ENCODE measurements at places on chromosomes 16 and 17.
A peak's percentile ranks its signal among the peaks of the same experiment; 100 is the strongest.

DNA sequence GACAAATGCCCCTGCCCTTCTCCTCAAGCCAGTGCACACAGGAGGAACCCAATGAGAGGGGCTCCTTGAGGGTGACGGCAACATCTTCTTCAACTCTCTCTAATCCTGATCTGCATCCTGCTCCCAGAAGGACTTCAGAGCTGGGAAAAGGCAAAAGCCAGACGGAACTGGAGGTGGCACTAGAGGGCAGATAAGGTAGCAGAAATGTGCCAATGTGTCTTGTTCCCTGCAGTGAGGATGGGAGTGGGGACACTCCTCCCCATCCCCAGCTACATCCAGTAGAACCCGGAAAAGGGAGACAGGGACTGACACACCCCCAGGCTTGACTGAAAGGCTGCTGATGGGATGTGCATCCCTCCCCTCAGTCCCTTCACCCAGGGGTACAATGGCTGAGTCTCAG, 28.5 kb downstream of the SRCIN1 start:
- no peak for DNase-seq

GRCh38 chr17:4467287-4467686, 31.4 kb upstream of the SPNS2 start:
- no peak for DNase-seq

GRCh38 chr16:10178080-10178479, 4.1 kb downstream of the GRIN2A start:
- DNase-seq: no peak

- DNase-seq: peak; percentile 23
These were observed 6.5 kb downstream of the ZZEF1 start for GRCh38 chr17:4136373-4136772.

- peak; percentile 46 for DNase-seq
These were observed at the start of gene LRRC75A for GRCh38 chr17:16491703-16492612. TSS of gene LRRC75A (minus strand) at chr17:16492193. CDS start at chr17:16491990, 203 bp downstream.

DNA sequence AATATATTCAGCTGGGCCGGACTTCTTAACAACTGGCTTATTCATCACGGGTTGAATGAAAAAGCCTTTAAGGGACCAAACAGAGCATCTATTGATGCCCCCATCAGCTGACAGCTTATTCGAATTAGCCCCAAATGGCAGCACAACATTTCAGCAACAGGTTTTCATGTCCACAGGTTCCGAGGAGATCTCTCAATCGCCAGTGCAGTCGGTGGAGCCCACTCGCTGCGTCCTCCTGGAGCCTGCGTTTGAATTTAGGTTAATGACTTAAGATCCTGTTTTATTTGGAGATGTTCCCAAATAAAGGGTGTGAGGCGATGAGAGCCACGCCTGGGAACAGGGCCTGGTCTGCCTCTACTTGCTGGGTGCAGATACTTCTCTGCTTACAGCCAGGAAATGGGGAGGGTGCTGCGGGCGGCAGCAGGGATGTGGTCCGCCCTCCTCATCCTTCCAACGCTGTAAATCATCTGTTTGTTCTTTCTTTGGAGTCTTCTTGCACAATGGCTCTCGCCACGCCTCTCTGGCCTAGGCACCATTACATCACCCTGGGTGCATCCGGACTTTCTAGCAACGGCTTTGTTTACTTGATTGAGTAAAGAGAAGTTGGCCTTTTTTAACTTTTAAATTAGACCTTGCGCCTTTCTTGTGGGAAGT, 22.6 kb downstream of the NDE1 start:
- DNase-seq: peak; percentile 18

DNA sequence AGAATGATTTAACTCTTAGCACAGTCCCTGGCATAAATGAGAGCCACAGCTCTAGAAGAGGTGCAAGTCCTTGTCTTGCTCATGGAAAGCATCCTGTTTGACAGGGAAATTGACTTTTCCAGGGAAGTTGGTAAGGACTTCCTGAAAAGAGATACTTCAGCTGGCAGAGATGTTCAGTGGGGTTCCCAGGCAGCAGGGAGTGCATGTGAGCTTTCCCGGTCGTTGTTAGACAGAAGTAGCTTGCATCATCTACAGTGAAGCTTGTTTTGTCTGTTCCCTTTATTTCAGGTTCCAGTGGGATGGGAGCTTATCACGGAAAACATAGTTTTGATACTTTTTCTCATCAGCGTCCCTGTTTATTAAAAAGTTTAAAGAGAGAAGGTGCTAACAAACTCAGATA, 22.9 kb downstream of the ALDH3A2 start:
- DNase-seq: no peak

DNA sequence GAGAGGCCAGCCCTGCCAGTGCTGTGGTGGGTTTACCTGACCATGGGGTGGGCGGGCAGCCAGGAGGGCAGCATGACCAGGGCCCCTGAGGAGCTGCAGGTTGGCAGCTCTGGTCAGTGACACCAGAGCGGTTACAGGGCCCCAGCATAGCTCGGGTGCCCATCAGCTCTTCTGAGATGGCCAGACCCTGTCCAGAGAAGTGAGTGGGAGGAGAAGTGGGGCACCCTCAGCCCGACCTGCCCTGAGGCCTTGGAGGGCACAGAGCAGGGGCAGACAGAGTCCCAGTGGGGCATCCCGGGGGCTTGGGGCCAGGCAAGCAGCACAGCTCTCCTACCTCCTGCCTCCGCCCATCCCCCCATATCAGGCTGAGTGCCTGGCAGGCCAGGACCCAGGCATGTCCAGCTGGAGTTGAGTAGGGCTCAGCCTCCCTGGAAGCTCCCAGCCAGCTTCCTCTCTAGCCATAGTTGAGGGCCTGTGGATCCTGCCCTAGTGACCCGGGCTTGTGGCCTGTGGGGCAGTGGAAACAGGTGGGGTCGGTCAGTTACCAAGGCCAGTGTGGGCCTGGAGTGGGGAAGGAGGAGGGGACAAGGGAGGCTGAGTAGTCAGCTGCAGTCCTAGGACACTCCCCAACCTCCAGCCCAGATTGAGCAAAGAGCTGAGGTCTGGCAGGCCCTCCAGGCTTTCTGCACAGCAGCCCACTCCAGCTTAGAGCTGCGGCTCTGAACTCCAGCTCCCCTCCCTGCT, 83.5 kb downstream of the AMFR start:
- DNase-seq: no peak

- DNase-seq: peak; percentile 50
These were observed 428 bp downstream of the SGSM2 start for GRCh38 chr17:2337544-2338314.

DNA sequence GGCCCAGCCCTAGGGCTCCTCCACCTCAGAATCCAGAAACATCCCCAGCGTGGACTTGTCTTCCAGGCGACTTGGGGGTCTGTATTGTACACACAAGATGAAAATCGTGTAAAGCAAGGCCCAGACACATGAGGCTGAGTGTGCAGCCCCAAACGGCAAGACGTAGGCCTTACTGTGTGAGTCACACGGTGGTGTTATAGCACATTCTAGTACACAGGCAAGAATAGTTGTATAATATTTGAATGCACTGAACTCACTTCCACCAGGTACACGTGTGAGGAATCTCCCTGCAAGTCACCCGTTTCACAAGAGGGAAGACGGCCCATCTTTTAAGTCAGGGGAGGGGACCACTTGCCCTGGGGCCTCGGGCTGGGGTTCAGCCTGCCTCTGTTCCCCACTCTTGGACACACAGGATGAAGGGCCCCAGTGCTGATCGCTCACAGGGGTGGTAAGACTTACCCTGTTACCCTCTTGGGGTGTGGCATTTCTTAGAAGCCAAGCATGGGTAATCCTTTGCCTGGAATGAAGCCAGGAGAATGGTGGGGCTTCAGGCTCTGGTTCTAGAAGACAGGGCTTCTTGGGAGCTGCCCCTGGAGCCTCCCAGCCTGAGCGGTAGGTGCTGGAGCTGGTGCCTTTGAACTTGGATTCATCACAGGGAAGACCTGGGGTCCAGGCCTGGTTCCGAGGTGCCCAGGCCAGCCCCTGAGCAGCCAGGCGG, 71.3 kb downstream of the SREBF1 start:
- no peak for DNase-seq

- no peak for DNase-seq
These were observed 327.4 kb upstream of the CCL2 start for GRCh38 chr17:33927732-33928133.

DNA sequence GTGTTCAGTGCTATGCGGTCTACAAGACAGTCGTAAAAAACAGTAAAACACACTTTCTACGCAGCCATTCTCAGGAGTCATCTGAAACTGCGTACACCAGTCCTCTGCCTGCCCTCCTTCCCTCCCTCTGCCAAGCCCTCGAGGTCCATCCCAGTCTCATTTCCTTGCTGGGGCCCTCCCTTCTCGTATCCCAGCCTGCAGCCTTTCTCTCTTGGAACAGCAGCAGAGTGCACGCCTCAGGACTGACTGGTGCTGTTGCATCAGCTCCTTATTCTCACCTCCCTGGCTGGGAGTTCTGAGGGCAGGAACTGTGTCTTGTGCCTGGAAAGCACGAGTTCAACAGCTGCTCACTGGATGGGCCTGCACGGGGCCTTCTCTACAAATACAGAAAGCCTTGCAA, 12.5 kb downstream of the FAHD1 start:
- DNase-seq: no peak

GRCh38 chr16:4193920-4194319, 48.0 kb downstream of the SRL start:
- no peak for DNase-seq

DNA sequence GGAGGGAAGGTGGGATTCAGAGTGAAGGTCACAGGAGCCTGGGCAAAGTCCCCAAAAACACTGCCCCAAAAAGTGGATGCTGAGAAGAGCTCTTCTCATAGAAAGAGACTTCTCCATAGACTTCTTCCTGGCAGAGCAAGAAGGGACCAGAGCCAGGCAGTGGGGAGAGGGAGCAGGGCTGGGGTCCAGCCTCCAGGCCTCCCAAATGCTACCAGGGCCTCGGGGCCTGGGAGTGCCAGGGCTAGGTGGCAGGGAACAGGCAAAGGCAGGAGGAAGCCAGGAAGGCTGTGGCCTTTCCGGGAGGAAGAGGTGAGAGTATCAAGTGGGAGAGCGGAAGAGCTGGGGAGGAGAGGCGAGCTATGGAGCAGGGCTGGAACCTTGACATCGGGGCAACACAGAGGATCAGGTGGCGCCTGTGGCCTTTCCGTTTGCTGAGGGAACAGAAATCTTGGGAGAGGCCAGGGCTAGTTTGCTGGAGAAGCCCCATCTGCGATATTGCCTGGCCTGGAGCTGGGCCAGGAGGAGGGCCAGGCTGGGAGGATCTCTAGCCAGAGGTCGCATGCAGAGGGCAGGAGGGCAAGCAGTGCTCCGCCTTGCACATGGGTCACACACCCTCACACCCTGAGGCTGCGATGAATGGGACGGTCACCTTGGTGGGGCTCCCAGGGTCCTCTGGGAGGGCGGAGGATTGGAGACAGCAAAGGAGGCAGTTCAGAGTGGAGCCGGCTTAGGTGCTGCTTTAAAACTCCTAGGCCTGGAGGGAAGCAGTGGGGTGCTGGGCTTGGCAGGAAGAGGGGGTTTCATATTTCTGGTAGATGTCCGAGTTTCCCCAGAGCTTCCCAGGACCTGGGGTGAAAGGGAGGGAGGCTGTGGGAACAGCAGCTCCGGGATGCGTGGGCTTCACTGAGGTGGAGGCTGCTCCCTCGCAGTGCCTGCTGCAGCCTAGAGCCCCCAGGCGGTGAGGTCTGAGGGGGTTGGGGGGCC, 3.4 kb downstream of the SLC16A5 start:
- no peak for DNase-seq

DNA sequence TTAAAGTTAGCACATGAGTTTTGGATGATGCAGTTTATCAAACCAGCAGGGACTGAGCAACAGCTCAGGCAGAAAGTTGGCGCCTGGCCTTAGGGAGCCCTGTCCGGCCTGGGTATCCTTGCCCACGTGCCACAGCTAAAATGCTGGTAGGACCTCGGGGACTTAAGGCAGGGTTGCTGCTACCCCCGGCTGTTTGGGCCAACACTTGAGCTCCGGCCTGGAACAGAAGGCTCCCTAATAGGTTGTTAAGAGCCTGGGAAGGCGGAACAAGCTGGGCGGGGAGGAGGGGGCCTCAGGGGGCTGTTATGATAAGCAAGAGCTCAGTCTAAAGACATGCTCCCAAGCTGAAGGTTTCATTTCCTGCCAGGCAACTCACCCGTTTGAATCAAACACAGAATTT, 39.7 kb downstream of the CUEDC1 start:
- DNase-seq: no peak

DNA sequence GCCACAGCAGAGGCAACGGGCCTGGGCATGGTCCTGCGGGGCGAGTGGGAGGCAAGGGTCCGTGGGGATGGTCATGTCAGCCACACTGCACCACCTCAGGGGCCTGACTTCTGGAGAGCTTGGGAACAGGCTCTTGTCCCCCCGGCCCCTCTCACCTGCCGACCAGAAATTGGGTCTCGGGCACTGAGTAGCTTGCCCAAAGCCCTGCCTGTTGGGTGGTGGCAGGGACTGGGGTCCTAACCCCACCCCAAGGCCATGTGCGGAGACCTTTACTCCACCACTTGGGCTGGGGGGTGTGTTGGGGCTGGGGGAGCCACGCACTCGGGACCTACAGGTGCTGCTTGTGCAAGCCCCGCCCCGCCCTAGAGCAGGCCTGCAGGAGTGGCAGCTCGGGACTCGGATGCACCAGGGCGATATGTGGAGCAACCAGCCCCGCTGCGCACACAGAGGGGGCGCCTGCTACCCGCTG, 24.2 kb upstream of the CHMP6 start:
- DNase-seq: no peak

- no peak for DNase-seq
These were observed 44.6 kb downstream of the MRM3 start for GRCh38 chr17:826778-827177.

DNA sequence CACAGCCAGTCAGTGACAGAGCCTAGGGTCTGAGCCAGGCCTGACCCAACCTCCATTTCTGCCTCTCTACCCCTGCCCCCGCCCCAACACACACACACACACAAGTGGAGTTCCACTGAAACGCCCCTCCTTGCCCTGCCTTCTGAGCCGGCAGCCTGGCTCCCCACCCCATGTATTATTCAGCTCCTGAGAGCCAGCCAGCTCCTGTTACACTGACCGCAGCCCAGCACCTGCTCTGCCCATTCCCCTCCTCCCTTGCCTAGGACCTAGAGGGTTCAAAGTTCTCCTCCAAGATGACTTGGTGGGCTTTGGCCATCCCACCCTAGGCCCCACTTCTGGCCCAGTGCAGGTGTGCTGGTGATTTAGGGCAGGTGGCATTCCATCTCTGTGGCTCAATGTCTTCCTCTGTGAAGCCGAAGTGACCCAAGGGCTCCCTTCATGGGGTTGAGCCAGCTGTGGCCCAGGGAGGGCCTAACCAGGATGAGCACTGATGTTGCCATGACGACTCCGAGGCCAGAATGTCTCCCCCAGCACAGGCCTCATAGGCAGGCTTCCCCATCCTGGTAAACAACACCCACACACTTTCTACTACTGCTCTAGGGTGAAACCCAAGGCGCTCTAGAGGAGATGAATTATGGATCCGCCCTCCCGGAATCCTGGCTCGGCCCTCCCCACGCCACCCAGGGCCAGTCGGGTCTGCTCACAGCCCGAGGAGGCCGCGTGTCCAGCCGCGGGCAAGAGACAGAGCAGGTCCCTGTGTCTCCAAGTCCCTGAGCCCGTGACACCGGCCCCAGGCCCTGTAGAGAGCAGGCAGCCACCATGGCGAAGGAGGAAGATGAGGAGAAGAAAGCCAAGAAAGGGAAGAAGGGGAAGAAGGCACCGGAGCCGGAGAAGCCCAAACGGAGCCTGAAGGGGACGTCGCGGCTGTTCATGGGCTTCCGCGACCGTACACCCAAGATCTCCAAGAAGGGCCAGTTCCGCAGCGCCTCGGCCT, 9.7 kb downstream of the MYO15A start:
- no peak for DNase-seq

All from hypothalamus (tissue), 51 donors.